Sciatic nerve (tissue), 2 donors: ENCODE measurements at places on chromosomes 5 and 9.

GRCh38 chr5:103289024-103289423, 30.5 kb downstream of the MACIR start:
- no peak for DNase-seq

DNA sequence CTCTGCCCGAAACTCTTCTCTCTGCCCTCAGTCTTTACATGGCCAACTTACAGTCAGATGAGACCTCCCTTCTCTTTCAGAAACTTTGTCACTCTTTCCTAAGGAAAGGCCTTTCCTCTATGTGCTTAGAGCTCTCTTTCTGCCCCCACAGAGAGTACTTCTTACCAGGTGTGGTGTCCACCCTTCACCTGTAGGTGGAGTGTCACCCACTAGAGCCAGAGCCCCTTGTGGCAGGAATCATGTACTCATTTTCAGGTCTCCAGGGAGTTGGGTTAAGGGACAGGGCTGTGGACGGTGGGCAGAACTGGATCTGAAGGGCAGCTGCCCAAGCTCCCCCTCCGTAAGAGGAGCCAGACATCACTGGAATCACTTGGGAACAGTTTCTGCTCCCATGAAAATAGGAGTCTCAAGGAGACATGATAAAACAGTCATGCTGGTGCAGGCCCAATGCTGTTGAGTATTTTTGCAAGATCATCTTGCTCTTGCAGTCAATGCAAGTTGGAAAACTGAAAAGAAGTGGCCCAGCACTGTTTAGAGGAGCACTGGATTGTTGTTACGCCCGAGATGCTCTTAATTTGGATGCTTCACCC, 436.7 kb downstream of the ZSWIM6 start:
- no peak for DNase-seq

DNA sequence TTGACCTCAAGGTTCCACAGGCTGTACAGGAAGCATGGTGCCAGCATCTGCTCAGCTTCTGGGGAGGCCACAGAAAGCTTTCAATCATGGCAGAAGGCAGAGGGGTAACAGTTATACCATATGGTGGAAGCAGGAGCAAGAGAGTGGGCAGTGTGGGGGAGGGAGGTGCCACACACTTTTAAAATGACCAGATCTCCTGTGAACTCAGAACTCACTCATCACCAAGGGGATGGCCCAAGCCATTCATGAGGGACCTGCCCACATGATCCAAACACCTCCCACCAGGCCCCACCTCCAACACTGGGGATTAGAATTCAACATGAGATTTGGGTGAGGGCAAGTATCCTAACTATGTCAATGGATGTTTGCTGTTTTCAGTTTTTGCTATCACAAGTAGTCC, 16.2 kb downstream of the CYFIP2 start:
- DNase-seq = no peak

- DNase-seq = no peak
Measured at GRCh38 chr5:18526792-18527405, 892.6 kb downstream of the TAF11L14 start.

GRCh38 chr5:103582364-103582763, 19.8 kb upstream of the NUDT12 start:
- no peak for DNase-seq

- DNase-seq = no peak
Measured at GRCh38 chr9:87564111-87564510, 66.4 kb downstream of the DAPK1 start.

- no peak for DNase-seq
Measured at GRCh38 chr5:141871870-141872269, 6.3 kb downstream of the PCDH1 start.

- DNase-seq = no peak
Measured at GRCh38 chr5:133697536-133698258, 85.4 kb upstream of the FSTL4 start.

DNA sequence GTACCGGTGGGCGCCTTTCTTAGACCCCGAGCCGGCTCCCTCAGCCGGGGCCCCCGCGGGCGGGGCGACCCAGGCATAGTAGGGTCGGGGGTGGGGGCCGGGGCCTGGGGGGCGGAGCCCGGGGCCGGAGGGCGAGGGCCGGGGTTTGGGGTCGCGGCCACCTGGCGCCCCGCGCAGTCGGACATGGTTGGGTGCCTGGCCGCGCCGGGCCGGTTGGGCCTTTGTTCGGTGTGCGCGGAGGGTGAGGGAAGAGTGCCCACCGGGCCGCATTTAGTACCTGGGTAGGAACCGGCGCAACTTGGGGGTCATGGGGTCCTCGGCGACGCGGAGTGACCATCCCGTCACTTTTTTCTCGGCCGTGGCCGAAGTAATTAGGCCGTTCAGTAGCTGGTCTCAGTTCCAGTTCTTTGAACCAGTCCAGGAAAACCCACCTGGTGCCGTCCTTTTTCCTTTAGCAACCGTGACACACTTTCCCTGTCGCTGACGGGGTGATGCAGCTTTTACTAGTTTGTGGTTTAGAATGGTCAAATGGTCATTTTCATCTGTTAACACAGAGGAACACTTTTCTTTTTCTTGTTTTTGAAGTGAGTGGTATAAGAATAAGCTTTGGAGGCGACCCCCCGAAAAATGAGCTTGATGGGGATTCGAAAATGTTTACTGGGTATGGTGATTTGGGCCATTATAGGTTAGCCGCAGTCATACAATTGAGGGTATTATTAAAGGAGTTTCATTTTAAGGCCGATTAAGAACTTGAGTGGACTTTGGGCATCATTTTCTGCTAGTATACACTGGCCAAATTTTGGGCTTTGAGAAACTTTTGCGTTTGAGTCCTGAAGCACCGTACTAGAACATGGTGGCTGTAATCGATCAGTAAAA, 589 bp downstream of the CKS2 start:
- peak; percentile 70 for DNase-seq

GRCh38 chr5:163505049-163505367, 411 bp upstream of the MAT2B start:
- DNase-seq = no peak

- DNase-seq = no peak
Measured at GRCh38 chr9:76988941-76989340, 30.5 kb upstream of the FOXB2 start.
